Esophagus muscularis mucosa (tissue), 4 donors: ENCODE measurements at places on chromosomes 1 and 21. TPM values are rescaled to one million over a fixed set of nuclear protein-coding genes. Genes with fewer than 3 reads are reported as not detected.

RXRG gene
- 1.7 TPM for total RNA-seq

DNA sequence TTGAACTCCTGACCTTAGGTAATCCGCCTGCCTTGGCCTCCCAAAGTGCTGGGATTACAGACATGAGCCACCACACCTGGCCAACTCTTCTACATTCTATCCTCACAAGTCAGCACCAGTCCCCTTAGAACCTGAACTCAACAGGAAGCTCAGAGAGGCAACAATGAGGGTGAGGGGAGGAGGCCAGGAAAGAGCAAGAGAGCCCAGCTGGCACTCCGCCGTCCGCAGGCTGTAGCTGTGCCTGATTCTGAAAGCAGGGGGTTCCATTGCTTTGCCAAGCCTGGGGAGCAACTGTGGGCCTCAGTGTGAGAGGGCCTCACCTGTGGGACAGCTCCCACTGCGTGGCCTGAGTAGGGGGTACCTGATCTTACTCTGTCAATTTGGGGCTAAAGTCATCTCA, 18.7 kb downstream of the STK40 start:
- peaks cover 42% of the 10 kb centered on the region for H3K4me1 ChIP-seq
- no peaks in the 10 kb centered on the region for H3K27me3 ChIP-seq
- H3K27ac ChIP-seq, result peak overlapping the region; percentile 54
- peaks cover 29% of the 10 kb centered on the region for H3K36me3 ChIP-seq
- no peak for DNase-seq

GRCh38 chr1:112507921-112508277, 866 bp upstream of the WNT2B start:
- no peaks in the 10 kb centered on the region for H3K36me3 ChIP-seq
- peaks cover 64% of the 10 kb centered on the region for H3K27me3 ChIP-seq
- H3K27ac ChIP-seq, result no peak overlapping the region
- no peak for DNase-seq
- peaks cover 15% of the 10 kb centered on the region for H3K4me1 ChIP-seq

DNA sequence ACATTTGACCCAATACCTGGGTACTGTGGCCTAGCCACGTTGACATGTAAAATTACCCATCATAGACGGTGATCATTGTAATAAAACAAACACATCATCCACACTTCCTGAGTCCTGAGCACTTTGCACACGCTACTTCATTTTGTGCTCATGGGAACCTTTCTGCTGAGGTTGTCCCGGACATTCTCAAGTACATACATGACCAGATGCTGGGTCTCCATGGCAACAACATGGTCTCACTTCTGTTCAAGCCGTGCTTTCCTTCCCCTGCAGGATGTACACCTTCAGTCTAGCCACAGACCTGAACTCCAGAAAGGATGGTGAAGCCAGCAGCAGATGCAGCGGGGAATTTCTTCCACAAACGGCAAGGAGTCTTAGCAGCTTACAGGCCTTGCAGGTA, 22.7 kb downstream of the UBASH3A start:
- H3K27ac ChIP-seq, result no peak overlapping the region
- peaks cover 79% of the 10 kb centered on the region for H3K27me3 ChIP-seq
- no peaks in the 10 kb centered on the region for H3K36me3 ChIP-seq
- no peaks in the 10 kb centered on the region for H3K4me1 ChIP-seq
- no peak for DNase-seq
- no peak overlapping the region for H3K4me3 ChIP-seq

HLCS gene
- total RNA-seq, result 23.8 TPM

DNA sequence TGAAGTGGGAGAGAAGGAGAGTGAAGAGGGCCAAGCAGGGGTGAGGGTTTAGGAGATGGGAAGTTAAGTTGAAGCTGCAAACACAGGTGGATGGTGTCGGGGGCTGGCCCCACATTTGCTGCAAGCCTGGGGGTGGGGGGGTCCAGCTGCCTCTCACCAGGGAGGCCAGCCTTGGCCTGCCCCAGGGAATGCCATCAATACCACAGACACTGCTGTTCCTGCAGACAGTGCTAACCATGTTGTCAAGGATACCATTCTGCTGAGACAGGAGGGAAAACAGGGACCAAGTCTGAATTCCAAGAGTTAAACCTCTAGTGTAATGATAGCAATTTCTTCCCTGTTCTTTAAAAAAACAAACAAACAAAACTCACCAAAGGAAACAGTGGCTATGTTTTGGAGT, 8.0 kb downstream of the MECR start:
- H3K36me3 ChIP-seq, result no peaks in the 10 kb centered on the region
- H3K27me3 ChIP-seq, result no peaks in the 10 kb centered on the region
- no peak for DNase-seq

GFI1 gene
- 0.63 TPM for total RNA-seq

CNR2 gene
- total RNA-seq, result 0.17 TPM

- H3K4me1 ChIP-seq, result peaks cover 28% of the 10 kb centered on the region
- H3K27ac ChIP-seq, result no peak overlapping the region
- DNase-seq, result no peak
Observed at GRCh38 chr1:231162297-231162969, 575 bp downstream of the TRIM67 start.

GRCh38 chr1:167587872-167588271, 34.3 kb upstream of the CREG1 start:
- no peak for DNase-seq
- no peaks in the 10 kb centered on the region for H3K4me1 ChIP-seq
- H3K36me3 ChIP-seq, result no peaks in the 10 kb centered on the region
- no peaks in the 10 kb centered on the region for H3K27me3 ChIP-seq
- H3K4me3 ChIP-seq, result no peak overlapping the region

SPRR1A gene
- not detected for total RNA-seq

- DNase-seq, result no peak
- H3K27me3 ChIP-seq, result no peaks in the 10 kb centered on the region
- H3K4me3 ChIP-seq, result no peak overlapping the region
- H3K27ac ChIP-seq, result peak overlapping the region; percentile 62
Observed at GRCh38 chr1:234916840-234917239, 211.8 kb downstream of the TOMM20 start.

HIPK1 gene
- total RNA-seq, result 89.2 TPM

- no peak overlapping the region for H3K27ac ChIP-seq
- no peak overlapping the region for H3K4me3 ChIP-seq
- no peaks in the 10 kb centered on the region for H3K4me1 ChIP-seq
- no peaks in the 10 kb centered on the region for H3K27me3 ChIP-seq
Observed at GRCh38 chr21:19392390-19392789, 988.8 kb upstream of the TMPRSS15 start.

GRCh38 chr1:177116941-177117340, 47.6 kb downstream of the ASTN1 start:
- H3K27me3 ChIP-seq, result no peaks in the 10 kb centered on the region
- peak; percentile 77 for DNase-seq
- no peak overlapping the region for H3K4me3 ChIP-seq
- no peaks in the 10 kb centered on the region for H3K36me3 ChIP-seq

- H3K4me3 ChIP-seq, result no peak overlapping the region
- no peak overlapping the region for H3K27ac ChIP-seq
- DNase-seq, result no peak
Observed at GRCh38 chr1:242242983-242243382, 244.1 kb upstream of the MAP1LC3C start.

DNA sequence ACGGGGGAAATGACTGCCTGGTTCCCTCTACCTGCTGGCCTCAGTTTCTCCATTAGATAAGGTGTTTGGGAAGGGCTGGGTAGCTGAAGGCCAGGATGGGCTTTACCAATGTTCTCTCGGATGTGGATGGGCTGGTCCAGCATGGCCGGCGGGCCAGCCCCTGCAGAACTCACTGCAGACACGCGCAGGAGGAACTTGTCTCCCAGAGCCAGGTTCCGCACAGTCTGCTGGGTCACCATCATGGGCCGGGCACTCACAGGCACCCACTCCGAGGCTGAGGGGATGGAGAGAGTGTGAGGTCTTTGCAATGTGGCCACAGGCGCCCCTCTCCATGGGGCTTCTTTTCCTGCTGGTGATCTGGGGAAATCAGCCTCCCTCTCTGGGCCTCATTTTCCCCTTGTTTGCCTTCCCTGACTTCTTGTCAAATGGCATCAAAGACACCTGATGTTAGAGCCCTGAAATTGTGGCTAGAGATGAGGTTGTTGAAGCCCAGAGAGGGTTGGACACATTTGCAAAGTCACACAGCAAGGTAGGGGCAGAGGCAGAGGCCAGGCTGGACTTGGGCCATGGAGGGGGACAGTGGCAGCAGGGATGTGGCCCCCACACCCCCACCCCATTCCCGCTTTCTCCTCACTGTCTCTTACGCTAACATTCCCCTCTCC, 1.2 kb downstream of the MYBPH start:
- no peaks in the 10 kb centered on the region for H3K36me3 ChIP-seq
- H3K4me1 ChIP-seq, result no peaks in the 10 kb centered on the region
- peaks cover 12% of the 10 kb centered on the region for H3K27me3 ChIP-seq
- H3K27ac ChIP-seq, result no peak overlapping the region
- H3K4me3 ChIP-seq, result no peak overlapping the region

GRCh38 chr1:224851848-224852261, 77.6 kb upstream of the DNAH14 start:
- no peak for DNase-seq
- H3K4me1 ChIP-seq, result no peaks in the 10 kb centered on the region
- H3K27me3 ChIP-seq, result no peaks in the 10 kb centered on the region
- H3K4me3 ChIP-seq, result no peak overlapping the region
- no peaks in the 10 kb centered on the region for H3K36me3 ChIP-seq
- no peak overlapping the region for H3K27ac ChIP-seq

OR2L13 gene
- not detected for total RNA-seq

DNA sequence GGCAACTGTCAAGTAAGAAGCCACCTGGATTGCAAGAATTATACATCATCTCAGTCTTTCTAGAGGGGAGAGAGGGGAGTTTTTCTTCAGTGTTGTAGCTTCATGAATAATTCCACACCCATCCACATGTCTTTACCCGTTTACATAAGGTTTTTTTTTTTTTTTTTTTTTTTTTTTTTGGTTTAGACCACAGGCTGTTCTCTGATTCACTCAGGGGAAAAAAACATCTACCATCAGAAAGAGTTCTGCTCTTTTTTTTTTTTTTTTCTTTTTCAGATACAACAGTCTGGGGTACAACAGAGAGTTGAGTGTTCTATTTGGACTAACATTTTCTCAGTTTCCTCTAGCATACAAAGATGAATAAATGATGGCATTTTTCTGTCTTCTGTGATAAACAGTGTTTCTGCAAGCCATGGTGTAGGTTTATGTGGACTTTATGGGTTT, 4.9 kb upstream of the KIF14 start:
- no peaks in the 10 kb centered on the region for H3K36me3 ChIP-seq
- H3K27ac ChIP-seq, result no peak overlapping the region
- H3K27me3 ChIP-seq, result no peaks in the 10 kb centered on the region
- H3K4me1 ChIP-seq, result peaks cover 17% of the 10 kb centered on the region

- H3K36me3 ChIP-seq, result no peaks in the 10 kb centered on the region
- peak overlapping the region; percentile 92 for H3K27ac ChIP-seq
- DNase-seq, result no peak
- no peaks in the 10 kb centered on the region for H3K27me3 ChIP-seq
Observed at GRCh38 chr1:234970731-234971476, 157.7 kb downstream of the TOMM20 start.

ASCL5 gene
- total RNA-seq, result not detected

FCRLA gene
- 0.33 TPM for total RNA-seq
